ENCODE measurements at places on chromosomes 11 and 22. TPM values are rescaled to one million over a fixed set of nuclear protein-coding genes. Genes with fewer than 3 reads are reported as not detected.

The SAC3D1 gene
- 16.7 TPM for total RNA-seq

The OR2AG2 gene
- 0.28 TPM for total RNA-seq

The GPHA2 gene
- not detected for total RNA-seq

The GPR83 gene
- 0.08 TPM for total RNA-seq

The FAM89B gene
- 44.4 TPM for total RNA-seq

The PDGFB gene
- total RNA-seq: not detected

The OR9I1 gene
- total RNA-seq: not detected

The CEP126 gene
- 1.4 TPM for total RNA-seq

The TUBA8 gene
- 0.41 TPM for total RNA-seq

The CDHR5 gene
- not detected for total RNA-seq

The SLC15A3 gene
- total RNA-seq: 2.5 TPM

The THAP7 gene
- total RNA-seq: 22.2 TPM

The CFAP300 gene
- total RNA-seq: 4.3 TPM

The SYT7 gene
- not detected for total RNA-seq

The KCNK4 gene
- not detected for total RNA-seq

The FXYD2 gene
- not detected for total RNA-seq

The PDGFD gene
- 0.27 TPM for total RNA-seq

The PATE4 gene
- total RNA-seq: not detected

The OR5B21 gene
- total RNA-seq: not detected

The OR8D1 gene
- not detected for total RNA-seq

The MS4A12 gene
- not detected for total RNA-seq

The OR4A15 gene
- total RNA-seq: not detected

The MS4A8 gene
- not detected for total RNA-seq

The CRELD2 gene
- 76.7 TPM for total RNA-seq

The SHISAL1 gene
- not detected for total RNA-seq

The RBMXL2 gene
- total RNA-seq: not detected

The PNPLA5 gene
- total RNA-seq: not detected

The MS4A6A gene
- not detected for total RNA-seq

The RBFOX2 gene
- 147 TPM for total RNA-seq

The CCND1 gene
- 1,293 TPM for total RNA-seq

The FAM227A gene
- 1.0 TPM for total RNA-seq

The GAB4 gene
- total RNA-seq: not detected

The LYVE1 gene
- not detected for total RNA-seq

The VPREB1 gene
- total RNA-seq: not detected

The C11orf71 gene
- total RNA-seq: 4.7 TPM

The OR52H1 gene
- total RNA-seq: not detected

The HPX gene
- 0.51 TPM for total RNA-seq

The PTS gene
- total RNA-seq: 79.4 TPM

The MISFA gene
- 1.6 TPM for total RNA-seq

The MGAT3 gene
- total RNA-seq: not detected

The C22orf31 gene
- total RNA-seq: not detected

The SCGB1D1 gene
- not detected for total RNA-seq

The APOA5 gene
- not detected for total RNA-seq

The CCDC87 gene
- total RNA-seq: 0.34 TPM

The CRYBB2 gene
- not detected for total RNA-seq

The KCNJ4 gene
- not detected for total RNA-seq

The OR51B5 gene
- not detected for total RNA-seq

The PRG3 gene
- not detected for total RNA-seq

The TYMP gene
- total RNA-seq: 1.9 TPM

The KCNJ1 gene
- not detected for total RNA-seq

The DGCR2 gene
- 49.7 TPM for total RNA-seq

The DDTL gene
- 0.46 TPM for total RNA-seq

The WNT7B gene
- total RNA-seq: 0.19 TPM

The ASPHD2 gene
- 1.0 TPM for total RNA-seq

The PDE3B gene
- not detected for total RNA-seq

Data from HFFc6 (cell line).